ENCODE measurements at places on chromosomes 16 and 17.

- peaks cover 3% of the 10 kb centered on the region for H3K27me3 ChIP-seq
- DNase-seq: no peak
- H3K4me3 ChIP-seq: no peak overlapping the region
- H3K4me1 ChIP-seq: no peaks in the 10 kb centered on the region
- H3K27ac ChIP-seq: no peak overlapping the region
These were observed 33.1 kb upstream of the PITPNM3 start for GRCh38 chr17:6589266-6589946.

DNA sequence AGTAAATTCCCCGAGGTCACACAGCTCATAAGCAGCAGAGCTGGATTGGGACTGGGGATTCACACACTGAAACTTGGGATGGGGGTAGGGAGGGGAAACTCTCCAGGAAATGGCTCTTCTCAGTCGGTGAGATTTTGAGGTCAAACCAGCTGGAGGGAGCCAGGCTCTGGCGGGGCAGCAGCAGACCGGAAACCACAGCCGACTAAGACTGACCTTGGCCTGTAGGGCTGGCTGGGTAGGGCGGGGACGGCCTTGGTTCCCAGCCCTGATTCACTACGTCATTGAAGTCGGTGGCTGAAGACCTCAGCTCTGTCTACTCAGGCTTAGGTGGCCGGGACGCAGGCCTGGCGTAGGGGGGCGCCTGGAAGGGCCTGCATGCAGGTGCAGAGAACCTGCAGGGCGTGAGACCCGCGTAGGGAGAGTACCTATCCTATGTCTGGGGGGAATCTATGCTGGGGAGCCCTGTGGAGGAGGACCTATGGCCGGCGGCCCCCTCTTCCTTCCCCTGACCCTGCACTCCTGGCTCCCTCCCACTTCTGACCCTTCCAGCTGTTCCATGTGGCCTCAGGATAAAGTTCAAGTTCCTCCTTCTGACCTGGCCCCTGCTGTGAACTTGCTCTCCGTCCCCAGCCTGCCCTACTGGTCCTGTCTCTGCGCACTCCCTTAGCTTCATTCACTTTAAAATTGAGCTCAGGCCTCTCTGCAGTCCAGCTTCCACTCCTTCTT lies 11.9 kb upstream of the SLC4A1 start:
- H3K36me3 ChIP-seq: no peaks in the 10 kb centered on the region
- H3K27ac ChIP-seq: no peak overlapping the region
- DNase-seq: peak; percentile 59
- no peak overlapping the region for H3K4me3 ChIP-seq
- H3K4me1 ChIP-seq: peaks cover 20% of the 10 kb centered on the region

GRCh38 chr16:82653550-82654511 lies 27.1 kb downstream of the CDH13 start:
- H3K36me3 ChIP-seq: no peaks in the 10 kb centered on the region
- no peak overlapping the region for H3K4me3 ChIP-seq
- peaks cover 37% of the 10 kb centered on the region for H3K4me1 ChIP-seq

- peaks cover 5% of the 10 kb centered on the region for H3K27me3 ChIP-seq
- H3K27ac ChIP-seq: peak overlapping the region; percentile 31
- peaks cover 18% of the 10 kb centered on the region for H3K4me1 ChIP-seq
- H3K36me3 ChIP-seq: no peaks in the 10 kb centered on the region
- no peak overlapping the region for H3K4me3 ChIP-seq
These were observed 89.0 kb upstream of the DNAH17 start for GRCh38 chr17:78665952-78666920.

DNA sequence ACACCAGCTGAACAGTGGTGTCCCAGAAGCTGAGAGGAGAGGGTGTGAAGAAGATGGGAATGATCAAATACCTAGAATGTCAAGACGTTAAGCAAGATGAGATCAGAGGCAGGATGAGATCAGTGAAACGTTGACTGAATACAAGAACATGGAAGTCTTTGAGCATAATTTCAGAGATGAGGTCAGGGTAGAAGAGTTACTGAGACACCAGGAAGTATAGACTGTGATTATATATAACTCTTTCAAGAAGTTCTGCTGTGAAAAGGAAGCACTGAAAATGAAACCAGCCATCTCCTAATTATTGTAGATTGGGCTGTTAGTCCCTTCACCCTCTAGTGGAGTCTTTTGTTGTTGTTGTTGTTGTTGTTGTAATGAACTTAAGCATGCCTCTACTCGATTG lies 9.1 kb downstream of the SHCBP1 start:
- DNase-seq: no peak
- no peak overlapping the region for H3K4me3 ChIP-seq
- H3K27ac ChIP-seq: no peak overlapping the region

DNA sequence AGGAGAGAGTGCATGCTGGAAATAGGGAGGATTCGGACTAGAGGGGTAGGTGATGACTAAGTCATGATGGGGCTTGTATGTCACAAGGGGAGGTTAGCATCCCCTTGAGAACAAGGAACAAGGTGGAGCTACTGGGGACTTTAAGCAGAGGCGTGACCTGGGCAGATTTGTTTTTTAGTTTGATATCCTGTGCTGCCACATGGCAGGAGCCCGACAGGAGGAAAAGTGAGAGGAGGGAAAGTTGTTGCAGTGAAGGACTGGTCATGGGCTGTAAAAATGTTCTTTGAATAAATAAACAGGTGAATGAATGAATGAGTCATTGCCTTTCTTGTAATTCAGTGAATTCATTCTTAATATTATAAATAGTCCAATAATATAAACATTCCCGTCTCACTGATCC lies 365.1 kb upstream of the CDH5 start:
- no peak for DNase-seq
- no peak overlapping the region for H3K4me3 ChIP-seq
- no peaks in the 10 kb centered on the region for H3K36me3 ChIP-seq
- H3K27ac ChIP-seq: no peak overlapping the region

DNA sequence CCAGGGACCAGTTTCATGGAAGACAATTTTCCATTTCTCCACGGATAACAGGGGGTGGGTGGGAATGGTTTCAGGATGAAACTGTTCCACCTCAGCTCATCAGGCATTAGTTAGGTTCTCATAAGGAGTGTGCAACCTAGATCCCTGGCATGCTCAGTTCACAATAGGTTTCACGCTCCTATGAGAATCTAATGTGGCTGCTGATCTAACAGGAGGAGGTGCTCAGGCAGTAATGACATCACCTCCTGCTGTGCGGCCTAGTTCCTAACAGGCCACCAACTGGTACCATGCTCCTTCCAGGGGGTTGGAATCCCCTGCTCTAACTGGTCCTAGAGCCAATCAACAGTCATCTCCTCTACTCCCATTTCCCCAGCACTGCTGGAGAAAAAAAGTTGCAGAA lies 19.9 kb downstream of the TEX14 start:
- H3K27me3 ChIP-seq: peaks cover 5% of the 10 kb centered on the region
- peaks cover 24% of the 10 kb centered on the region for H3K4me1 ChIP-seq
- no peaks in the 10 kb centered on the region for H3K36me3 ChIP-seq
- no peak for DNase-seq
- no peak overlapping the region for H3K27ac ChIP-seq

DNA sequence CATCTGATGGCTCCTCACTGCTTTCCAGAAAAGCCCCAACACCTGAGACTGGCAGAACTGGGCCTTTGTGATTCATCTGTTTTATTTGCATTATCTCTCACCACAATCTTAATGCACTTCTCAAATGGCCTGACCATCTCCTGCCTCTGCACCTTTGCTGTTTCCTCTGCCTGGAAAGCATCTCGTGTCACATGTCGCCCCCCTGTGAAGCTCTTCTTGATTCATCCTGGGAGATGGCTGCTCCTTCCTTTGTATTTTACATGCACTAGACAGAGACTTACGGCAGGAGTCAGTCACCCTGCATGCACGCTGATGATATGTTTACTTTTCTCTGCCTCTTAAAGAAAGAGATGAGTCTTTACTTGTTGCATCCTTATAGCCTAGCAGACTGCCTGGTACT lies 30.0 kb downstream of the HNF1B start:
- H3K36me3 ChIP-seq: no peaks in the 10 kb centered on the region
- DNase-seq: no peak
- H3K27ac ChIP-seq: peak overlapping the region; percentile 15
- peaks cover 38% of the 10 kb centered on the region for H3K4me1 ChIP-seq
- H3K4me3 ChIP-seq: no peak overlapping the region

- DNase-seq: no peak
- peaks cover 10% of the 10 kb centered on the region for H3K36me3 ChIP-seq
These were observed 48.8 kb downstream of the EMP2 start for GRCh38 chr16:10531582-10531981.

DNA sequence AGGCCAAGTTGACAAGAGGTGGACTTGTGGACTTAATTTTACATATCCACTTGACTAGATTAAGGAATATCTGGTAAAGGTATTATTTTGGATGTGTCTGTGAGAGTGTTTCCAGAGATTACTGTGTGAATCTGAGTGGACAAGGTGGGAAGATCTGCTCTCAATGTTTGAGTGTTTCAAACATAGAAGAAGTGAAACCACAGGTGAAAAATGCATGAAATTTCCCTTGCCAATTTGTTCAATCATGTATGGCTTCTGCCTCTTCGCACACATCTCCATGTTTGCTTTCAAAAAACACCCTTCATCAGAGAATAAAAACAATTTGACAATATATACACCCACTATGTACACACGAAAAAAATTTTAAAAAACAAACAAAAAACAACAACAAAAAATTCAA lies 152.7 kb downstream of the SALL1 start:
- H3K36me3 ChIP-seq: no peaks in the 10 kb centered on the region
- peaks cover 14% of the 10 kb centered on the region for H3K27me3 ChIP-seq
- H3K27ac ChIP-seq: no peak overlapping the region

DNA sequence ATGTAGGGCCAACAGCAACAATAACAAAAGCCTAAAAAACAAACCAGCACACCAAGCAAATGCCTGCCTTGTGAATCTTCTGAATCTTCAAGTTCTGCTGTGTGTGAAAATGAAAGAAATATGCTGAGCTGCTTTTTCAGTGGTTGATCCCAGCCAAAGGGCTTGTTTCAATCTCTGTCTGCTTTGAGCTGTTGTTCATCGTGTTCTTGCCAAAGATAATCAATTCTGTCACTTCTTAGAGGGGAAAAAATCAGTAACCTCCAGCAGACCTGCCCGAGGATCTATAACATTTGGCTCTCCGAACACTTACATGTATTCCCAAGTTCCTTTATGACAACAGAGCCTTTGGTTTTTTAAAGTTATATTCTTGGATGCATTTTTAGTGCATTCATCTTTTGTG lies 65.9 kb downstream of the VPS35L start:
- peaks cover 45% of the 10 kb centered on the region for H3K36me3 ChIP-seq
- no peak for DNase-seq
- no peaks in the 10 kb centered on the region for H3K4me1 ChIP-seq
- no peaks in the 10 kb centered on the region for H3K27me3 ChIP-seq
- H3K4me3 ChIP-seq: no peak overlapping the region

GRCh38 chr16:79278506-79278905 lies 322.0 kb downstream of the MAF start:
- no peak overlapping the region for H3K4me3 ChIP-seq
- DNase-seq: no peak
- H3K36me3 ChIP-seq: no peaks in the 10 kb centered on the region
- H3K4me1 ChIP-seq: peaks cover 16% of the 10 kb centered on the region

DNA sequence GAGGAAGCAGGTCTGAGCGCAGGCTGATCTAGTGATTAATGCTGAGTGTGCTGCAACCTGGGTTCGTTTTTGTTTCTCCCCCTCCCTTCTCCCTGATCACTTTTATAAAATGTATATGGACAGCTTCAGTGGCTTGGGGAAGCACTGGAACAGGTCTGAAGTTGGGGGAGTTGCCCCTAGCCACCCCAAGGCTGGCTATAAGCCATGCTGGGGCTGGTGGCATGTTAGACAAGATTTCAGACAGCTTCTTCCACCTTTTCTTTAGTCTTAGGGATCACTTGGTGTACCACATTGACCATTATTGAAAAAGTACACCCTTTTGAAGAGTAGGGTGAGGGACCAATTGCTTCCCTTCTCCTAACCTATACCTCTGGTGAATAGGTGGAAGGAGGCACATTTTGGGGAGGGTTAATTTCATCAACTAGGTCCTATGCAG lies 3.8 kb upstream of the VAC14 start:
- H3K4me3 ChIP-seq: no peak overlapping the region
- H3K27me3 ChIP-seq: peaks cover 77% of the 10 kb centered on the region
- H3K36me3 ChIP-seq: no peaks in the 10 kb centered on the region
- no peak overlapping the region for H3K27ac ChIP-seq

DNA sequence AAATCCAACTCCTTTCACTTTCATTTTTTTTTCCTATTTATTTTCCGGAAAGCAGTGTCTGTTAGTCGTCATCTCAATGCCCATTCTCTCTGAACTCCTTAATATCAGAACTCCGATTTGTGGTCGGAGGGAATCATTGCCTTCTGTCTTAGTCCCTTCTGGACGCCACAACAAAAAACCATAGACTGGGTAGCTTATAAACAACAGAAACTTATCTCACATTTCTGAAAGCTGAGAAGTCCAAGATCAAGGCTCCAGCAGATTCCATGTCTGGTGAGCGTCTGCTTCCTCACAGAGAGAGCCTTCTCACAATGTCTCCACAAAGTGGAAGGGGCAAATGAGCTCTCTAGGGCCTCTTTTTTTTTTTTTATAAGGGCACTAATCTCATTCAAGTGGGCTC lies 296.6 kb upstream of the CDH11 start:
- H3K36me3 ChIP-seq: peaks cover 9% of the 10 kb centered on the region
- H3K4me3 ChIP-seq: no peak overlapping the region
- no peak for DNase-seq
- H3K27ac ChIP-seq: no peak overlapping the region

DNA sequence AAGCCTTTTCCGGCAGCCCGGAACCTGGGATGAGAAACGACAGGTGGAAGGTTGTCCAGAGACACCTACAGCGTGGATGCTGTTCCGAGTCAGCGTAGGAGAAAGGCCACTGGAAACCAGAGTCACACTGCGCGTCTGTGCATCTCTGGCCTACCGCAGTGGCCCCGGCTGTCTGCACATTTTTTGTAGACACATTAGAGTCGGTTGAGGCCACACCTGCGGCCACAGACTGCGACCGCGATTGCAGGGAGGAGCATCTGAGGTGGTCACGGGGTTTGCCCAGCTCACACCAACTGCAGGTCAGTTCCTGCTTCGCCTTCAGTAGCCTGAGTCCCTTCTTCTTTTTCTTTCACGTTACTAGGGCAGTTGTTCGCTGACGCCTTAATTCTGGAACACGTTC lies 52.4 kb downstream of the WDR45B start:
- peaks cover 38% of the 10 kb centered on the region for H3K4me1 ChIP-seq
- peaks cover 51% of the 10 kb centered on the region for H3K36me3 ChIP-seq
- no peaks in the 10 kb centered on the region for H3K27me3 ChIP-seq

GRCh38 chr16:89217138-89217387 lies 440 bp upstream of the ZNF778 start:
- peaks cover 21% of the 10 kb centered on the region for H3K4me1 ChIP-seq
- peaks cover 23% of the 10 kb centered on the region for H3K27me3 ChIP-seq
- peak overlapping the region; percentile 91 for H3K4me3 ChIP-seq
- H3K36me3 ChIP-seq: peaks cover 8% of the 10 kb centered on the region
- no peak for DNase-seq
